ENCODE measurements at places on chromosomes 12 and 14.

GRCh38 chr12:104683831-104684503 is 227.2 kb downstream of the CHST11 start:
- no peak for DNase-seq

GRCh38 chr14:23110579-23111365 is 6.0 kb upstream of the CIROP start:
- DNase-seq = no peak

DNA sequence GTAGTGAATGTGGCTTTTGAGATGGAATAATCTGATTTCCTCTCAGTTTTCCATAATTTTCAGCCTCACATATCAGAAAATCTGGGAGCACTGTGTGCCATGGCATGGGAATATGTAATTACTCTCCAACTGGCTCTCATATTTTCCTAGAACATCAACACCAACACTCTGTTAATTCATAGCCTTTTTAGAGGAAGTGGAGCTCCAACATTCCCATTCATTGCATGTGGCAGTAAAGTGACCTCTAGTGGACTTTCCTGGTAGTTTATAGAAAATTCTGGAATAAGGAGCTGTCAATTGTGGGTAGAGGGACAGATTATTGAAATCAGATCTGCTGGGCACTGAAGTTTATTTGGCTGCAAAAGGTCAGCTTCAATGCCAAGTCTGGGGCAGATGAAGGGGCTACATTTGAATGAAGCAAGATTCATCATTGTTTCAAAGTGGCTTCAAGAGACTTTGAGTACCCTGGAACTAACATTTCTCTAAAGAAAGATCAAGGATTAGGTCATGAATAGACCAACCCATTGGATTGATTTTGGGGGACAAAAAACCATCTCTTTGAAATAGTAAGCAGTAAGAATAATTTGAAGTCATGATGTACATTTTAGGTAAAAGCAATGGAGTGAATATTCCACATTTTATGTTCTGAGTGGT is 23.6 kb upstream of the USP44 start:
- DNase-seq = no peak

DNA sequence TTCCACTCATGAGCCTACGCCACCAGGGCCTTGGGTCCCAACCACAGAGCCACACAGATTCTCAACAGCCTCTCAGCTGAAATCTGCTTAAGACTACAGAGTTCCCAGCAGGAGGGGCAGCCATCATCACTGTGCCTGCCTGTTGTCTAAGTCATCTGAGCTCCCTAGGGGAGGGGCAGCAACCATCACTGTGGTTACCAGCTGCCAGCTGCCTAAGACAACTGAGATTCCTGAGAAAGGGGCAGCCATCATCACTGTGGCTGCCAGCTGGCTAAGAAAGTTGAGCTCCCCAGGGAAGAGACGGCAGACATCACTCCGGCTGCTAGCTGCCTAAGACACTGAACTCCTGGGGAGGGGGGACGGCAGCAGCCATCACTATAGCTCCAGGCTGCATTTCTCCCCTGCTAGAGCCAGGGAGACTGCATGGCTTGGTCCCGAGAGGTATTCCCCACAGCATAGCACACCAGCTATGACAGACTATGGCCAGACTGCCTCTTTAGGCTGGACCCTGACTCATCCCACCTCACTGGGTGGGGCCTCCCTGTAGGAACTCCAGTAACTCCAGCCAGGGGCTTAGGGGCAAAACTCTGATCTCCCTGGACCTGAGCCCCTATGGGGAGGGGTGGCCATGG is 37.2 kb upstream of the C14orf132 start:
- peak; percentile 32 for DNase-seq

DNA sequence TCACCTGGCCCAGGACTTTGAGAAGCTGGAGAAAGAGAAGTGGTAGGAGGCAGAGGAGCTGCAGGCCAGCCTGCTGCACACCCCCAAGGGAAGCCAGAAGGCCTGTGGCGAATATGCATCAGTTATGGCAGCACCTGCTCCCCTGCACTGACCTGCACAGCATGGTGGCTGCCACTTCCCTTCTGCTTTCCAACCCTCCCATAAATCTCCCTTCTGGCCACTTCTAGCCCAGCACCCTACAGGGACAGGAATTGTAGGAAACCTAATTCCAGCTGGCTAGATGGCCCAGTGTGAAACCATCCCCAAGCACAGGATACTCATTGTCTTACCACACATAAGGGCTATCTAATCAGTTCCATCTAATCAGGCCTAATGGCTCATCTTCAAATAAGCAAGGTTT is 136.3 kb downstream of the TBX3 start:
- DNase-seq = no peak

GRCh38 chr14:84144166-84144565 is 1385.8 kb upstream of the FLRT2 start:
- no peak for DNase-seq

DNA sequence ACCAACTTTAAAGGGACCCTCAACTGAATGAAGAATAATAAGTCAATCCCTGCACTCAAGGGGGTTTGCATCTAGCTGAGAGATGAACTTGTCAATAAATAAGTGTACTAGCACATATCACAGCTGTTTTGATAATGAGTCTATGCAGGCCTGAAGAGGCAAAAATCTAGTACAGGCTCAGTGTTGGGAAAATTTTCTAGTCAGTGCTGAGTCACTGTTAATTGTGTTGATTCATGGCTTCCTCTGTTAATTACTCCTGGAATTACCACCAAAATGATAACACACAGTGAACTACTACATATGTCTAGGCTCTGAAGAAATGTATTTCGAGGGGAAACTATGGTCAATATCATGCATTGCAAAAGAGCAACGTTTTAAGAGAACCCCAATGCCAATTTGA is 18.9 kb downstream of the SNRPF start:
- DNase-seq = no peak

Measured in NCI-H1694 treated with DMSO at 0.1 percent for 48 hours (cell line).